Cerebellum (tissue), 4 donors: ENCODE measurements at places on chromosomes 3 and 15.
A peak's percentile ranks its signal among the peaks of the same experiment; 100 is the strongest.

DNA sequence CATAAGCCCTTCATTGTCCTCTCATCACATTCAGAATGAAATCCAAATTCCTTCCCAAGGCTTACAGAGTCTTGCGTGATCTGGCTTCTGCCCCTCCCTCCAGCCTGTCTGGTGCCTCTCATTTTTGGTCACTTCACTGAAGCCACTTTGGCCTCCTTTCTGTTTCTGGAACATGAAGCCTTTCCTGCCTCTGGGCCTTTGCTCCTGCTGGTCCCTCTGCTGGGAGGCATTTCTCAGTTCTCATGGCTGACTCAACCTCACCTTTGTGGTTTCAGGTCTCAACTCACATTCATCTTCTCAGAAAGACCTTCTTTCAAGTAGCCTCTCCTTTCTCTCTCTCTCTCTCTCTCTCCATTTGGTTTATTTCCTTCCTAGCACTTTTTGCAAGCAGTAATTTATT, 43.9 kb upstream of the BHLHE40 start:
- no peak for DNase-seq

GRCh38 chr15:27878841-27879240, 220.3 kb downstream of the OCA2 start:
- no peak for DNase-seq

DNA sequence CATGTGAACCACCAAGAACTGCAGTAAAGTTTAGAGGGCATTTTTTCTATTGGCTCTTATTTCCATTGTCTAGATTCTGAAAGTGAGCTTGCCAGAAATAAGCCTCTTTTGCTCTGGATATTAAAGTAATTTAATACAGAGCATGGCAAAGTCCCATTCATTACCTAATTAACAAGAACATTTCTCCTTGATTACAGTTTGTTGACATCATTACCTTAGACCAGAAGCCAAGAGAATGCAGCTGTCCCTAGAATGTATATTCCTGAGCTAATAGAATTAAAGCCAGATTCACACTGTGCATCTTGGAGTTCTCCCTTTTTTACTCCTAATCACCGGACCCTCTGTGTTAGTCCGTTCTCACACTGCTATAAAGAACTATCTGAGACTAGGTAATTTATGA, 46.4 kb upstream of the TM4SF4 start:
- DNase-seq, result no peak

DNA sequence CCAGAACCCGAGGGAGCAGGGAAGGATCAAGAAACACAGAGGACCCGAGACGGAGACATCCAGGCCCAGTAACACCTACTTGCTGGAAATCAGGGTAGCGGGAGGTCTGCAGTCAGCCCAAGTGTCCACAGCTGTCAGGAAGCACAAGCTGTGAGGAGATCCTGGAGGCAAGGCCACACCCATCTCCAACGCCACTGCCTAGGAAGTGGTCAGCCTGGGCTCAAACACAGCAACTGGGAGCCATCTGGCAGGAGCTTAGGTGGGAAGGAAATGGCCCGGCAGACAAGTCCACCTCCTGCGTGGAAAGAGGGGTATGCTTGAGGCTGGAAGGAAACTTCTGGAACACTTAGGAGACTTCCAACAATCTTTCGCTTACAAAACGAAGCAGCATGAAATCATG, 407.1 kb downstream of the VPS13C start:
- DNase-seq, result no peak

DNA sequence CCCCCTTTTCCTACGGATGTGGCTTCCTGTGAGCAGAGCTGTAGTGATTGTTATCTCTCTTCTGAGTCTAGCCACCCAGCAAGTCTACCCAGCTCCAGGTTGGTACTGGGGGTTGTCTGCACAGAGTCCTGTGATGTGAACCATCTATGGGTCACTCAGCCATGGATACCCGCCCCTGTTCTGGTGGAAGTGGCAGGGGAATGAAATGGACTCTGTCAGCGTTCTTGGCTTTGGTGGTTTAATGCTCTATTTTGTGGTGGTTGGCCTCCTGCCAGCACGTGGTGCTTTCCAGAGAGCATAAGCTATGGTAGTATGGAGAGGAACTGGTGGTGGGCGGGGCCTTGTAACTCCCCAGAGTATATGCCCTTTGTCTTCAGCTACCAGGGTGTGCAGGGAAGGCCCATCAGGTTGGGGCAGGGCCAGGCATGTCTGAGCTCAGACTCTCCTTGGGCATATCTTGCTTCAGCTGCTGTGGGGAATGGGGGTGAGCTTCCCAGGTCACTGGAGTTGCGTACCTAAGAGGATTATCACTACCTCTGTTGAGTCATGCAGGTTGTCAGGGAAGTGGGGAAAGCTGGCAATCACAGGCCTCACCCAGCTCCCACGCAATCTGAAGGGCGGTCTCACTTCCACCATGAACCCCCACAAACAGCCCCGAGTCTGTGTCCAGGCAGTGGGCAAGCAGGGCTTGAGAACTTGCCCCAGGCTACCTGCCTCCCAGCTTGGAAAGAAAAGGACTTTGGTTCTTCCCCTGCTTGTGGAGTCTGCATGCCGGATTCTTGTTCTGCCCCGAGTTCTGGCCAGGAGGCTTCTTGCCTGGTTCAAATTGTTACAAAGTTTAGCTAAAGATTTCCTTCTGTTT, 9.0 kb upstream of the ADGRG7 start:
- DNase-seq, result no peak

DNA sequence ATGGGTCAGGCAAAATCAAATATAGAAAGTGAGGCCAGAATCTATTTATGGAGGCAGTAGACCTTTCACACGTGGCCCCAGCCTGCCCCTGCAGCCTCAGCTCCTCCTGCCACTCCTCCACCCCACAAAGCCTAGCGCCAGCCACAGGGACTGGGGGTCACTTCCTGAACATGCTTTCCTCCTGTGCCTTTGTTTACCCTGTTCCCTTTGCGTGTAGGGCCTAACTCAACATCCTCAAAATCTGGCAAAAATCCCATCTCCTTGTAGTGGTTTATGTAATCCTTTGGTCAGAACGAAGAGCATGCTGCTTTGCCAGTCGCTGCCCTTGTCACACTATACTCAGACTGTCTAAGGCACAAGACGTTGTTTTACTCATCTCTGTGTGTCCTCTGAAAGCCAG, 39.6 kb downstream of the KBTBD12 start:
- DNase-seq, result peak; percentile 40

- no peak for DNase-seq
Observed at GRCh38 chr3:129577366-129577765, 29.1 kb downstream of the PLXND1 start.

DNA sequence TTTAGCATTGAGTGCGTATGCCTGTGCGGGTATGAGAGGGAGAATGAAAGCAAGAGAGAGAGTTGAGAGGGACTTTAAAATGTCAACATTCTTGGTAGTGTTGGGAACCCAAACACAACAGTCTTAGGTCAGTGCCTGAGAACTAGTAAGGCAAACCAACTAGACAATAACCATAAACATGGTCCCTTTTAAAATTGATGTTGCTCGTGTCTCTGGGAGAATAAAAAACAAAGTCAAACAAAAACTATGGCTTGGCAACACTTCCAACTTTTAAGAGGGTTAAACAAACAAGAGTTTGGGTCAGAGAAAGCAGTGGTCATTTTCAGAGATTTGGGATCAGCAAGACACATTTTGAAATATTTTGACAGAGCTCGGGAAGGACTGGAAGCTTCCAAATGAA, 146.7 kb upstream of the THBS1 start:
- DNase-seq, result no peak

DNA sequence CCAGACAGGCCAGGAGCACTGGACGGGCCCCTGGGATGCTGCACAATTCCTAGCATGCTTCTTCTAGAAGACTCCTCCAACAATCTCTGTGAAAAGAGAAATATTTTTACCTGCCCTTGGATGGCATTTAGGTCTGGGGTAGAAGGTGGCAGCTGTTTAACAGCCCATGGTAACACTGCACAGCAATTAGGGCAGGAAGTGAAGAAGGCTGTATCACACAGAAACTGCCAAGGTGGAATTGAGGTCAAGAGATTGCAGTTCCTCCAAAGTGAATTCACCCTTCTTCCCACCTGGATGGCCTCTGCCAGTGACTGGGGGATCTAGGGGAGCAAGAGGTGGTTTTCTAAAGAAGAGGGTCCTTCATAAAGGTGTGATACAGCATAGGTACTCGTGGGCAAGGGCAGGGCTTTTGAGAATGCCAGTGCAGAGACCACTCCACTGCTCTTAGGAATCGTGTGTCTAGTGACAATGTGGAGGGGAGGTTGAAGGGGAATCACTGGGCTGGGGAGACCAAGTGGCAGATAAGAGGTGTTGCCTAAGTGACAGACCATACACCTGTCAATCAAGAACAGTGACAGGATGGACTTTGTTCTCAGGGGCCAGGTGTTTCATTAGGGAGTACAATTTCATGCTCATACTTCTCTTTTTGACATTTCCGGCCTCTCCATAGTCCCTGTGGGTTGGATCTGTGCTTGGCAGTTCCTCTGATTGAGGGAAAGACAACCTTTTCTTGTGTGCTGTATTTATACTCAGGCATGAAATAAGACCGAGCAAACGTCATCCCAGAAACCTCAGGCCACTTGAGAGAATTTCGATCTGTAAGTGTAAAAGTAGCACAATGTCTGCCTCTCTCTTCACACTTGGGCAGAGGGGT, 83.5 kb upstream of the BCL6 start:
- no peak for DNase-seq

- no peak for DNase-seq
Observed at GRCh38 chr3:126607214-126607908, 47.6 kb downstream of the TXNRD3 start.

- no peak for DNase-seq
Observed at GRCh38 chr3:88195951-88196434, 46.2 kb downstream of the C3orf38 start.

GRCh38 chr3:129341331-129342141, 62.9 kb downstream of the HMCES start:
- DNase-seq, result no peak

GRCh38 chr3:49462222-49462621, 7.8 kb upstream of the DAG1 start:
- no peak for DNase-seq

DNA sequence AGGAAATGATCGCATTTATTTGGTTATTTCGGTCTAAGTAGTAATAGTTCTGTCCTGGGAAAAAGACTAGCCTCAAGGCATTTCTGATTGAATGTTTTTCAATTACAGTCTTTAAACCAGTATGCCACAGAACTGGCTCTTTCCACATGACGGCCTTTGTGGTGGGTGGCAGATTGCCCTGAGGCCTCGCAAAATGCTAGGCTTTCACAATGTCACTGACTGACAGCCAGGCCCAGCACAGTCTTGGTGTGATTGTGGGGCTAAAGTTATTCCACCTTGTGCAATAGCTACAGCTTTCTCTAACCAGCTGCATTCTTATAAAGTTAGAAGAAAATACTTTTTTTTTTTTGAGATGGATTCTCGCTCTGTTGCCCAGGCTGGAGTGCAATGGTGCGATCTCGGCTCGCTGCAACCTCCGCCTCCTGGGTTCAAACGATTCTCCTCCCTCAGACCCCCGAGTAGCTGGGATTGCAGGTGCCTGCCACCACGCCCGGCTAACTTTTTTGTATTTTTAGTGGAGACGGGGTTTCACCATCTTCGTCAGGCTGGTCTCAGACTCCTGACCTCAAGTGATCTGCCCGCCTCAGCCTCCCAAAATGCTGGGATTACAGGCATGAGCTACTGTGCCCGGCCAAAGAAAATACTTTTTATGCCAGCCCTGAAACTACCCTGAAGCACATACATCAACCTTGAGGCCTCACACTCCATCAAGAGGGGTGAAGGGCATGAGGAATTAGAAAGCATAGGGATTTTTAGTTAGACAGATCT, 2.5 kb upstream of the ADIPOQ start:
- no peak for DNase-seq

DNA sequence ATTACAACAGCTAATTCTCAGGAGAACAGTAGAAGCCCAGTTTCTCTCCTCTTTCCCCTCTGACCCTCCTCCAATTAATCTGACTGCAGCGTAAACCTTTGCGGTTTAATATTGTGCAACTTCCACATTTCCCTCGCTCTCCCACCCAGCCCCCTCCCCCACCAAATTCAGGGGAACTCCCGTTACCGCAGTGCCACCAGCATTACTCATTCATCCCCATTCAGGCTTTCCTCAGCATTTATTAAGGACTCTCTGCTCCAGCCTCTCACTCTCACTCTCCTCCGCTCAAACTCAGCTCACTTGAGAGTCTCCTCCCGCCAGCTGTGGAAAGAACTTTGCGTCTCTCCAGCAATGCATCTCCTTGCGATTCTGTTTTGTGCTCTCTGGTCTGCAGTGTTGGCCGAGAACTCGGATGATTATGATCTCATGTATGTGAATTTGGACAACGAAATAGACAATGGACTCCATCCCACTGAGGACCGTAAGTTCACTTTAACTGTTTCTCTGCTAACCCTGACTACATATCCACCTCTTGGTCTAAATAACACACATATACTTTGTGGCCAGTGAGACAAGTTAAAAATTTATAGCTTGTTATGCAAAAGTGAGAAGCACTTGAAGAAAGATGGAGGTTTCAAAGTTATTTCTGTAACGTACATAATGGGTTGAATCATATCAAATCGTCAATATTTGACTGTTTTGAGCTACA, at the start of gene PTX3:
Gene PTX3 (plus strand): TSS at position 268 of the 709 bp plus-strand sequence. CDS start 84 bp downstream, at position 352.
- DNase-seq, result peak; percentile 35

DNA sequence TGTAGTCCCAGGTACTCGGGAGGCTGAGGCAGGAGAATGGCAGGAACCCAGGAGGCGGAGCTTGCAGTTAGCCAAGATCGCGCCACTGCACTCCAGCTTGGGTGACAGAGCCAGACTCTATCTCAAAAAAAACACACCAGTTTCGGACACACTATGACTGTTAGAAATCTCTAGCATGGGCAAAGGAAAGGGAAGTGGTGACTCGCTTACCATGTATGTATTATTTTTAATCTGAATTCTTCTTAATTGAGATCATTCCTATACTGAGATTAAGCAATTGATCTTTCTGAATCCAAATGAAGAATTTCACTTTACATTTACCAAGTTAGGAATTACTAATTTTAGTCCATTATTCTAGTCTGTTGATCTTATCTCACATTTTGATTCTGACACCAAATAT, 459.2 kb upstream of the ALCAM start:
- DNase-seq, result no peak
